ENCODE measurements at places on chromosomes 7 and 10. TPM values are rescaled to one million over a fixed set of nuclear protein-coding genes. Genes with fewer than 3 reads are reported as not detected.

GRCh38 chr7:70622936-70623335 lies 509.0 kb upstream of the GALNT17 start:
- no peak overlapping the region for H3K27ac ChIP-seq
- H3K36me3 ChIP-seq, result no peaks in the 10 kb centered on the region
- peaks cover 52% of the 10 kb centered on the region for H3K27me3 ChIP-seq
- no peak for DNase-seq
- no peaks in the 10 kb centered on the region for H3K4me1 ChIP-seq

DNA sequence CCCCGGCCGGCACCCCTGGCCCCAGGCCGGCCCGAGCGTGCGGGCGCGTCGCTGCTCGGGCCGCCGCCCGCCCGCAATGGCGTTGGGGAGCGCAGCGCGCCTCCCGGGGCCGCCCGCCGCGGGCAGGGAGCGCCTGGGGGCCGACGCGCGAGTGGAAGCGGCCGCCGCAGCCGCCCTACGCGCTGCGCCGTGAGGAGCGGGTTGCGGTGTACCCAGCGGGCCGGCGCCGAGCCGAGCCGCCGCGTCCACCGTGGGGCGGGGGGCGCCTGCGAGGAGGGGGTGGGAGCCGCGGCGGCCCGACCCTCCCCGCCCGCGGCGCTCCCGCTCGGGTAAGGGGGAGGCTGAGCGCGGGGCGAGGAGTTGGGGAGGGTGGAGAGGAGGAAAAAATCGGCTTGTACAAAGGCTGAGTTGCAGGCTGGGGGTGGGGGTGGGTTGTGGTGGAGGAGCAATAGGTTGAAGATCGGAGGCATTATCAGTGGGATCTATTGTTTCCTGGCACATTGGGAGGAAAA lies 473 bp downstream of the PPP1R9A start:
- no peaks in the 10 kb centered on the region for H3K27me3 ChIP-seq
- H3K27ac ChIP-seq, result no peak overlapping the region
- H3K4me3 ChIP-seq, result peak overlapping the region; percentile 72
- DNase-seq, result peak; percentile 32
- H3K36me3 ChIP-seq, result no peaks in the 10 kb centered on the region

DNA sequence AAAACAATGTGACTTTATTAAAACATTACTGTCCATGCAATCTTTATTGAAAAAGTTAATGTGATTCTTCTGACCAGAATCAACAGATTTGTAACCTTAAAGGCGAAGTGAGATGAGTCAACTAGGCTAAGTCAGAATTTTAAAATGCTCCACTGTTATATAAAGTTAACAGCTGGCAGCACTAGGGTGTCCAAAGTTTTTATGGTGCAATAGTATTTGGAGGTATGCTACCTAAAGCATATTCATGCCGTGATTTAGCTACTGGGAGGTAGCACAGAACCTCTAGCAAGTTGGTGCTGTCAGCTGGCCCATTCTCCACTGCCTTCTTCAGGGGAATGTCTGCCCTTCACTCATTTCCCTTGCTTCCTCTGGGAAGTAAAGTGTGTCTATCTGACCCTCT lies 126.7 kb downstream of the RAPGEF5 start:
- no peak for DNase-seq
- H3K4me3 ChIP-seq, result no peak overlapping the region
- H3K4me1 ChIP-seq, result peaks cover 16% of the 10 kb centered on the region
- no peaks in the 10 kb centered on the region for H3K27me3 ChIP-seq
- no peak overlapping the region for H3K27ac ChIP-seq

GRCh38 chr10:81708929-81709328 lies 166.1 kb upstream of the NRG3 start:
- H3K4me1 ChIP-seq, result no peaks in the 10 kb centered on the region
- peaks cover 12% of the 10 kb centered on the region for H3K27me3 ChIP-seq
- H3K4me3 ChIP-seq, result no peak overlapping the region
- no peak for DNase-seq

DNA sequence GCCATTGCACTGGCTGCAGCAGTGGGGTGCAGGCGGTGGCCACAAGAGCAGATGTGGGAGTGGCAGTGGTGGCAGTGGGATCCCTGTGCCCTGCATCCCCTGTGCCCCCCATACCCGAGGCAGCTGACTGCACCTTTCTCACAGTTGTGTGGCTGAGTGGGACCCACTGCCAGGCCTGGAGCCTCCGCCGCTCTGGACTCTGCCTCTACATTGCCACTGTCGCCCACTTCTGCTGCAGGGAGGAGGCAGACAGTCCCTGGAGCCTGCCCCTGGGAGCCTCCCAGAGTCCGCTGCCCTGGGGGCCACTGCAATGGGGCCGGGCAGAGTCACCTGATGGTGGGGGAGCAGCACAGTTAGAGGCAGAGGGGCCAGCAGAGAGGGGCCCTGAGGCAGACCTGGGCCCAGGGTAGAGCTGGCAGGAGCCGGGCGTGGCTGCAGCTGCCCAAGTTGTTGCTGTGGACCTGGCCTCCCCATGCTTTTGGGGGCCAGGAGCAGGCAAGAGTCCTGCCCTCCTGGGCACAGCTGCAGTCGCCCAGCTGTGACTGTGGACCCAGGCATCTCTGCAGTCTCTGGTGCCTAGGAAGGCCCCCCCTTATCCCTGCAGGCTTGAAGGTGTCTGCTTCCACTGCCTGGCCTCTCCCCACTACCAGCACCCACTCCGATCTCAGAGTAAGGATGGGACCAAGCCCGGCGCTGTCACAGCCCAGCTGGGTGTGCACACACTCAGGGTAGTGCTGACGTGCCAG lies 22.2 kb downstream of the FAM241B start:
- DNase-seq, result no peak
- peaks cover 84% of the 10 kb centered on the region for H3K27me3 ChIP-seq
- no peak overlapping the region for H3K4me3 ChIP-seq
- no peaks in the 10 kb centered on the region for H3K4me1 ChIP-seq

The EPHA1 gene
- total RNA-seq, result 39.3 TPM

The HOXA4 gene
- total RNA-seq, result not detected

GRCh38 chr7:108211382-108212201 lies 81.4 kb upstream of the LAMB4 start:
- H3K4me1 ChIP-seq, result peaks cover 27% of the 10 kb centered on the region
- H3K27me3 ChIP-seq, result no peaks in the 10 kb centered on the region
- DNase-seq, result peak; percentile 73
- H3K4me3 ChIP-seq, result no peak overlapping the region

- H3K36me3 ChIP-seq, result no peaks in the 10 kb centered on the region
- DNase-seq, result no peak
- no peak overlapping the region for H3K27ac ChIP-seq
- no peaks in the 10 kb centered on the region for H3K4me1 ChIP-seq
- no peaks in the 10 kb centered on the region for H3K27me3 ChIP-seq
Measured at GRCh38 chr7:82669141-82669540, 225.6 kb upstream of the CACNA2D1 start.

The ZNF488 gene
- 18.1 TPM for total RNA-seq

GRCh38 chr7:52091101-52091500 lies 774.5 kb upstream of the COBL start:
- no peaks in the 10 kb centered on the region for H3K27me3 ChIP-seq
- no peak overlapping the region for H3K27ac ChIP-seq
- no peak overlapping the region for H3K4me3 ChIP-seq
- no peaks in the 10 kb centered on the region for H3K4me1 ChIP-seq
- H3K36me3 ChIP-seq, result no peaks in the 10 kb centered on the region

DNA sequence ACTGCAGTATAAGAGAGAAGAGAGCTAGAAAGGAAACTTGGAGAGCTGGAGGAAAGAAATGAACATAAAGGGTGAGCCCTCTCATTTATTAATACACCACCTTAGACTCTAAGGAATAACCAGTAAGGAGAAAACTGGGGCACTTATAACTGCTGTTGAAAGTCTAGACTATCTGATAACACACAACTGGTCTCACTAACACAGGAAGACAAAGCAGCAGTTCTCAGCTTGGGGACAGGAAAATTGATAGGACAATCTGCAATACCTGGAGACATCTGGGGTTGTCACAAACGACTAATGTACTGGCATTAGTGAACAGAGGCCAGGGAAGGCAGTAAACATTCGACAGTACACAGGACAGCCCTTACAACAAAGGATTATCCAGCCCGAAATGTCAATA lies 6.8 kb downstream of the ELMO1 start:
- H3K27me3 ChIP-seq, result peaks cover 34% of the 10 kb centered on the region
- H3K4me3 ChIP-seq, result no peak overlapping the region
- H3K36me3 ChIP-seq, result no peaks in the 10 kb centered on the region
- DNase-seq, result no peak
- H3K4me1 ChIP-seq, result no peaks in the 10 kb centered on the region

GRCh38 chr10:99766302-99766681 lies 16.1 kb upstream of the ABCC2 start:
- DNase-seq, result no peak
- H3K4me1 ChIP-seq, result no peaks in the 10 kb centered on the region
- H3K27ac ChIP-seq, result no peak overlapping the region
- H3K4me3 ChIP-seq, result no peak overlapping the region
- H3K36me3 ChIP-seq, result no peaks in the 10 kb centered on the region

DNA sequence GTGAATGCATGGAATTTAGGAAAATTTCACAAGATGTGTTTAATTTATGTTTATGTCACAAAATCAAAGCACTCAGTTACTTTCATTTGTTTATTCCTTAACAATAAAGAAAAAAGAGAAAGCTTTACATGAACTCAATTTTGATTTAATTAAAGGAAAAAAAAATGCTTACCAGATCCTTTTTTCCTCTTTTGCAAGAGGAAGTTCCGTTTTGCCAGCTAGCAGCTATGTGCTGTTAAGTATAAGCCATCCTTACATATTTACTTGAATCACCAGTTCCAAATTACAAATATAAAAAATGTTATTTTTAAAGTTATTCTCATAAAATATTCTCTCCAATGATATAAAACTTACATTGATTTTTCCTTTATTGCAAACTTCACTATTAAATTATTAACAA lies 12.7 kb downstream of the MRC1 start:
- H3K27ac ChIP-seq, result no peak overlapping the region
- H3K4me3 ChIP-seq, result no peak overlapping the region

The ARID5B gene
- total RNA-seq, result 7.4 TPM

DNA sequence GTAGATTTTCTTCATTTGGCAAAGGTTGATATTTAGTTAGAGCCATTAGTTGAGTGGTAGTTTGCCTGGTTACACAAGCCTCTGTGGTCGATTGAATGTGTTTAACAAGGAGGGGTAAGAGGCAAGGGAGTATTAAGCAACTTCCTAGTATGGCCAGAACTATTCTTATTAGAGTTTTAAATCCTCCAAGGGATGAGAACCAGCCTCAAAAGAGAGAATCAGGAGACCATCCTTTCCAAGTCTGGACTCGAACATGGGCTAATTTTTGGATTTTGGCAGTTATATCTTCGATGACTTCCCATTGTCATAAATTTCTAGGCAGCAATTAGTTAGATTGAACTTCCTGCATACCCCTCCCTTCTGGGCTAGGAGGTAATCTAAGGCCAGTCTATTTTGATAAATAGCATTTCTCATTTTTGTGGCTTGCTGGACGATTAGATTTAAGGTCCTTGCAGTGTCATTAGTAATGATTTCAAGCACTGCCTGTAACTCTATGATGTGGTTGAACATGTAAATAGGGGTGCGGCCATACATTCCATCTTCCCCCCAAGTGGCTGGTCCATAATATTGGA lies 219.5 kb upstream of the KCND2 start:
- peaks cover 45% of the 10 kb centered on the region for H3K4me1 ChIP-seq
- H3K27ac ChIP-seq, result peak overlapping the region; percentile 70
- no peaks in the 10 kb centered on the region for H3K36me3 ChIP-seq
- H3K27me3 ChIP-seq, result no peaks in the 10 kb centered on the region
- DNase-seq, result peak; percentile 71

DNA sequence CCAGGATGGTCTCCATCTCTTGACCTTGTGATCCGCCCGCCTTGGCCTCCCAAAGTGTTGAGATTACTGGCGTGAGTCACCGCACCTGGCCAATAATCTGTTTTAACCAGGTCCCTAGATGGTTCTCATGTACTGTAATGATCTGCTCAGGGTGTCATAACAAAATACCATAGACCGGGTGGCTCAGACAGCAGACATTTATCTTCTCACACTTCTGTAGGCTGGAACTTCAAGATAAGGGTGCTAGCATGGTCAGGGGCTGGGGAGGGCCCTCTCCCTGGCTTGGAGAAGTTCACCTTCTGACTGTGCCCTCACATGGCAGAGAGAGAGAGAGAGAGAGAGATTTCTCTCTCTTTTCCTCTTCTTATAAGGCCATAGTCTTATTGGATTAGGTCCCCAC lies 279.4 kb upstream of the LYZL1 start:
- no peak overlapping the region for H3K27ac ChIP-seq
- H3K36me3 ChIP-seq, result no peaks in the 10 kb centered on the region
- no peak for DNase-seq
- H3K4me3 ChIP-seq, result no peak overlapping the region
- no peaks in the 10 kb centered on the region for H3K27me3 ChIP-seq
- H3K4me1 ChIP-seq, result no peaks in the 10 kb centered on the region

GRCh38 chr10:126776168-126776567 lies 105.7 kb upstream of the C10orf90 start:
- DNase-seq, result no peak
- no peaks in the 10 kb centered on the region for H3K36me3 ChIP-seq
- no peaks in the 10 kb centered on the region for H3K27me3 ChIP-seq
- no peaks in the 10 kb centered on the region for H3K4me1 ChIP-seq
- no peak overlapping the region for H3K27ac ChIP-seq
- no peak overlapping the region for H3K4me3 ChIP-seq

GRCh38 chr7:106603346-106603745 lies 57.6 kb downstream of the CCDC71L start:
- H3K4me1 ChIP-seq, result no peaks in the 10 kb centered on the region
- no peak overlapping the region for H3K27ac ChIP-seq
- no peaks in the 10 kb centered on the region for H3K36me3 ChIP-seq
- DNase-seq, result no peak
- H3K27me3 ChIP-seq, result no peaks in the 10 kb centered on the region

GRCh38 chr7:101870361-101871062 lies 53.1 kb downstream of the CUX1 start:
- peak; percentile 76 for DNase-seq
- H3K4me1 ChIP-seq, result peaks cover 32% of the 10 kb centered on the region
- peak overlapping the region; percentile 86 for H3K27ac ChIP-seq
- H3K27me3 ChIP-seq, result no peaks in the 10 kb centered on the region
- H3K4me3 ChIP-seq, result peak overlapping the region; percentile 30

The ATOH7 gene
- total RNA-seq, result not detected

Data from PC-9 (cell line).